ENCODE measurements at places on chromosomes 2 and 18.
A peak's percentile ranks its signal among the peaks of the same experiment; 100 is the strongest.

- no peak for DNase-seq
These were observed 78.6 kb downstream of the NDUFA10 start for GRCh38 chr2:239946562-239946863.

- DNase-seq, result no peak
These were observed 18.3 kb upstream of the TAF4B start for GRCh38 chr18:26207937-26208336.

DNA sequence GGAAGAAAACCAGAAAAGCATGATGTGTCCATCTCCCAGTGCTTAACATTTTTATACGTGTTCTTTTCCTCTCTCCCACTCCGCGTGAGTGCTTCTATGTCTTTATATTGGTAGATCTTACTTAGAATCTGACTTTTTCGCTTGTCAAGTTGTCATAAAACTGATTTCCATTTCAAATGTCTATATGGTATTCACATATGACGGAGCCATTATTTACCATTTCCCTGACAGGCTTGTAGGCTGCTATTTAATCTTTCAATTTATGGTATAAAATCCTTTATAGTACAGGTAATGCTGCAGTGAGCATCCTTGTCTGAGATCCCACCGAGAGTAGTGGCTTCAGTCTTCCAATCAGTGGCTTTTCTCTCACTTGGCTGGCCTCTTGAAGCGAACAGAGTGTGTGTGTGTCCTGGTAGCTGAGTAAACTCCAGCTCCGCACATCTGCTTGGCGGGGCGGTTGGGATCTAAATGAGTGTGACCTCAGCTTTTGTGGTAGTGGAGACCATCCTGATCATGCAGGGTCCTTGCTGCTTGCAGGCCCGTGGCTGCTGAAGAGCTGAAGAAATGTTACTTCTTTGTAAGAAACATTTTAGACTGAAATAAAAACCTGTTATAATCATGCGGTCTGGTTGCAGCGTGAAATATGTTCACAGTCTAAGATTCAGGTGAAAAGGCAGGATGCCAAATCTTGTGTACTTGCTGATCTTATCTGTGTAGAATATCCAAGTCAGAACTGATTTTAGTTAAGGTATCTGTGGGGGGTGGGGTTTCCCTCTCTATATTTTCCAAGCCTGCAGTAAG is 40.2 kb downstream of the INPP4A start:
- no peak for DNase-seq

GRCh38 chr18:48228841-48229240 is 180.3 kb downstream of the ZBTB7C start:
- no peak for DNase-seq

DNA sequence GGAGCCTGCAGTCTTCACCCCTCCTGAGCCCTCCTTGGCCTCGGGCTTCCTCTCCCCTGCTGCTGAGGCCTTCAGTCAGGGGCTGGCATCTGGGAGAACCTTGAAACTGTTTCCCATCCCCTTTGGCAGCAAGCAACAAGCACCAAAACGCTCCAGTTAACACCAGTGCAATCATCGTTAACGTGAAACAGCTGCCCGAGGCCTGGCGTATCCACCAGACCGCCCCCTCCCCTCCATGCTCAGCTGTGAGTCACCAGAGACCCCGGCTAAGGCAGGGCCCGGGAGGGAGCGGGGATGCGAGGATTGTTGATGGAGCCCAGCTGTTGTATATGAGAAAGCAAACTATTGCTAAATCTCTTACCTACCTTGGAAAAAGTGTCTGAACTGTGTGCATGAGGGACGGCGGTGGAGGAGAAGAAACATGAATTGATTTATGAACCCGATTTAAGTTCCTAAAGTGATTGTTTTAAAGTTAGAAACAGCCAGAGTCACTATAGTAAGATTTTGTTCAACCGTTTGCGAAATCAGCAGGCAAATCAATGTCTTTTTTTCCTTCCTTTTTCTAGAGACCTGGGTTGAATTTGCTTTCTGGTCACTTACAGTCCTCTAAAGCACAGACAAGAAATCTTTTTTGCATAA is 5.2 kb downstream of the ZFP36L2 start:
- DNase-seq, result peak; percentile 35

DNA sequence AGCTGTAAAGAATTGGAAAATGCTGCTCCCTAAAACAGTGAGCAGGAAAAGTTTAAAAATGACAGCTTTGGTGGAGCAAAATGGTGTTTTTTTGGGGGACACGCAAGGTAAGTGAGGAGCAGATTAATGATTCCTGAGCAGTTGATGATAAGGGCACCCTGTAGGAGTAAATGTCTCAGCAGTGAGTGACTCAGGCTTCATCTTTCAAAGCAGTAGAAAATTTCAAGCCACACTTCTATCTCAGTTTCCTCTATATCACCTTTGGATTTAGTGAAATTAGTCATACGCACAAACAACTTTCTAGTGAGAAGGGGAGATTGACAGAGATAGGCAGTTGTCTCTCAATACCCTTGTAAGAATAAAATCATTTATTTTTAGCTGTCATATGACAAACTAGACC is 709.0 kb upstream of the FAM98A start:
- no peak for DNase-seq

Measured in effector CD4-positive, alpha-beta T cell (primary cell).